ENCODE measurements at places on chromosomes 4 and X.

DNA sequence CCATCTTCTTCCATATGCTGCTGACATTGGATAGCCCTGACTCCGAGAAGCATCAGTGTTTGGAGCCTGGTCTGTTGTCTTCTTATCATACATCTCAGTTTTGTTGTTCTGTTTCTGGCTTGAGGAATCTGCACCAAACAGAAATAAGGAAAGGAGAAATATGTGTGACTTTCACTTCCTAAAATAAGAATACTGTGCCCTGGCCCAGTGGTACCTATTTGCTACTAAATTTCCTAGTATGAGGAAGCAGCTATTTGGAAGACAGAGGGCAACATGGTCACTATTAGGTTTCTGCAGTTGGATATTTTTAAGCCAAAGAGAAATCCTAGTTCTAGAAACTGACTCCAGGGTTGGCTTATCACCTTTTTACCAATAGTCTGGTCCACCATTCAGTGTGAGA lies 16.8 kb downstream of the CT47C1 start:
- DNase-seq: no peak

GRCh38 chrX:39821709-39822095 lies 276.1 kb downstream of the BCOR start:
- no peak for DNase-seq

- no peak for DNase-seq
Observed at GRCh38 chr4:93370256-93370655, 458.3 kb upstream of the ATOH1 start.

DNA sequence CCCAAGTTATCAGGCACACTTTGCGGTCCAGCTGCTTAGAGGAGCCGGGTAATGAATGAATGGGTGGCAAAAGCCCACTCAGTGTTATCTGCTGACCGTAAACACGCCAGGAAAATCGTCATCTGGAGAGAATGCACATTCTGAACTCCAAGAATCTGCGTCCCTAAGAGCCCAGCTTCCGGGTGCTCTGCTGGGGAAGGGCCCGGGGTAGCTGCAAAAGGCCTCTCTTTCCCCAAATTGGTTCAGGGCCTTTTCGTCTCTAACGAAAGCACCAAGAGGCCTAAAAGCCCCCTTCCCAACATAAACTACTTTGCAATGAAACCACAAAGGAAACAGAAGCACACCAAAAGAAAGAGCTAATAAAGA lies 1.6 kb upstream of the SFRP2 start:
- no peak for DNase-seq

DNA sequence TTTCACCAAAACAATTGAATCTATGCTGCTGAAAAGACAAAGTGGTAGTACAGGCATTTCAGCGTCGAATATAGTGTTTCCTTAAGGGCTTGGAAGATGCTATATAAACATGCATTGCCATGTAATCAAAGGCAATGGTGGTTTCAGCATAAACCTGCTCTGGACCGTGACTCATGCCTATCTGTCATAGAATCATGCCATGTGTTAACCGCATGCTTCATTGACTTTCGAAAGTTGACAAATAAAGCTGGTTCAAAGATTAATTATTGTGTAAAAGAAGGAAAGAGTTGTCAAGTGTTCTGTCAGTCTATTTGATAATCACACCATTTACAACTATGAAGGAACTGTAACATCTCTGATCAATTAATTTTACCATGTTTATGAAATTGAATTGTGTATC lies 83.2 kb downstream of the FUNDC1 start:
- peak; percentile 30 for DNase-seq

DNA sequence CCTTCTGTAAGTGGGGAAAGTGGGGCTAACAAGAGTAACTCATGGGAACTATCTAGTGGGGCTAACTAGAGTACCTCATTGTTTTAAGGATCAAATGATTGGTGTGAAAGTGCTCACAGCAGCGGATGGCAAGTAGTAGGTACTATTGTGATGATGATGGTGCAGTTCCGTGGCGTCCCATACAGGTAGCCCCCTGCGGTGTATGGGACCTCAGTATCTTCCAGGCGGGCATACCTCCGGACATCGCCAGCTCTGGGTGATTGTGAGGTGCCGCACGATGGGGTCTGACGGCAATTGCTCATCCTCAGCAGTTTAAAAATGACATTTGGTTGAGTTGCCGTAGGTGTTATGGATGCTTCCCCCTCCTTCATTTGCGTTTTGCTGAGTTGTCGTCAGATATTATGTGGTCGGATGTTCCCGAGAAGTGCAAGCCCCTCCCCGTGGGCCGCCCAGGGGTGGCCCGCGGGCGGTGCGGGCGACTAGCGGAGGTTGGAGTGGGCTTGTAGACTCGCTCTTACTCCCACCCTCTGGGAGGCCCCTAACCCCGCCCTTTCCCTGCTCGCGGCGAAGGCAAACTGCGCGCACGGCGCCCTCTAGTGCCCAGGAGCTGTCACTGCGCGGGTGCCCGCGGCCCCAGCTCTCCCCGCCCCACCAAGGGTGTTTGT lies 18.3 kb upstream of the GPR101 start:
- peak; percentile 55 for DNase-seq
